ENCODE measurements at places on chromosomes 3 and 15. TPM values are rescaled to one million over a fixed set of nuclear protein-coding genes. Genes with fewer than 3 reads are reported as not detected.
A peak's percentile ranks its signal among the peaks of the same experiment; 100 is the strongest.

Gene TLR9
- total RNA-seq = 0.04 TPM

Gene ECE2
- total RNA-seq = not detected

Gene EXD1
- total RNA-seq = not detected

Gene RFX7
- 15.1 TPM for total RNA-seq

Gene MST1R
- 14.1 TPM for total RNA-seq

GRCh38 chr3:129555616-129556357 is 12.8 kb downstream of the H1-8 start:
- ATAC-seq = no peak

GRCh38 chr3:169869484-169870220 is at the start of gene LRRC31:
TSS of gene LRRC31 (minus strand) at chr3:169869935. CDS start at chr3:169869807, 128 bp downstream.
- no peak for ATAC-seq

DNA sequence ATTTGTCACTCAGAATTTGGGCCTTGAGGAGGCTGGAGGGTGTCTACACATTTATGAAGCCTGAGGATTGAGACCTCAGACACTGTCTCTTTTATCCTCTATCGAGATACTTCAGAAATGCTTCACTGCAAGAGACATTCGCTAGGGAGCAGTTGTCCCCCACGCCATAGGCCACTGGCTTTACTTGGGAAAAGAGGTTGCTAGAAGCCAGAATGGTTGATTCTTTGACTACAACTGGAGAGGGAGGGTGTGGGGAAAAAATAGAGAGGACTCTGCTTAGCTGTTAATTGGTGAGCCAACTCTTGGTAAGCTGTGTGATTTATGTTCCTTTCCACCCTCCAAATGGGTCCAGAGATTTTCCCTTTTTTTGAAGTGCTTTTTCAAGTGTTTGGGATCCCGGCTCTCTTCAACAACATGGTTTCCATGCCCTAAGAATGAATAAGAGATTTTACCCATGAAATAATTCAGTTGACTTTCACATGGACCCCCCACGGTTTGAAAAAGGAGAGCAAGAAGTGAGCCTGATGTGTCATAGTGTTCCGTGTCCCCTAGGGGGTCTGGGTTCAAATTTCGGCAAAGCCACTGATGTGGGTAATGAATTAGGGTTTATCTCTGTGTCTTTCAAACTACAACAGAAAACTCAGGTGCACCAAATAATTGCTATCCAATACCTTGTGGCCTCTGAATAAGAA is 2.7 kb downstream of the BOC start:
- no peak for ATAC-seq

GRCh38 chr15:71109905-71110304 is 5.4 kb upstream of the THSD4 start:
- ATAC-seq = no peak

DNA sequence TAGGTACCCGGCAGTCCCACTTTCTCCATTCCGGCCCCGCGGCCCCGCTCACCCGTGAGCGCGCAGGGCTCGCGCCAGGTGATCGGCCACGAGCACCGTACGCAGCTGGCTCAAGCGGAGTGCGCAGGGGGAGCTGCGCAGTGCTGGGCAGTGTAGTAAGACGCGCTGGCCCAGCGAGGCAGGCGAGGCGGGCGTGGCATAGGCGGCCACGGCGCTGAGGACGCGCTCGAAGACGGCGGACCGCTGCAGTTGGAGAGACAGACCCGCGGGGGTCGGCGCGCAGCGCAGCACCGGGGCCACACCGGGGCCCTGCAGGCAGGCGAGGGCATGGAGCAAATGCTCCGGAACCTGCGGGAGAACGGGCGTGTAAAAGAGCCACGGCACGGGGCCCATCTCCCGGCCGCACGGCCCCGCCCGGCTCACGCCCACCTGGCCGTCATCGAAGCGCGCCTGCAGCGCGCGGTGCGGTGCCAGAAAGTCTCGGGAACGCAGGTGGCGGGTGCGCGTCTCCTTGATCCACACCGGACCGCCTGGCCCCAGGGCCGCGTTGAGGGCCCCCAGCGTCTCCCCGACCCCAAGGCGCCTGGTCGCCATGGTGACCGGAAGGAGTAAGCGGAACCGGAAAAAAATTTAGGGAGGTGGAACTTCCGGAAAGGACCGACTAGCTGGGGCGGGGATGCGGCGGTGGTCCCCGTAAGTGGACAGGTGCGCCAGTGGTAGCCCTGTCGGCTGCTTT is at the start of gene DALRD3:
Gene DALRD3 (minus strand): TSS at position 610 of the 736 bp plus-strand sequence. CDS start 16 bp downstream, at position 594.
- peak; percentile 13 for ATAC-seq

DNA sequence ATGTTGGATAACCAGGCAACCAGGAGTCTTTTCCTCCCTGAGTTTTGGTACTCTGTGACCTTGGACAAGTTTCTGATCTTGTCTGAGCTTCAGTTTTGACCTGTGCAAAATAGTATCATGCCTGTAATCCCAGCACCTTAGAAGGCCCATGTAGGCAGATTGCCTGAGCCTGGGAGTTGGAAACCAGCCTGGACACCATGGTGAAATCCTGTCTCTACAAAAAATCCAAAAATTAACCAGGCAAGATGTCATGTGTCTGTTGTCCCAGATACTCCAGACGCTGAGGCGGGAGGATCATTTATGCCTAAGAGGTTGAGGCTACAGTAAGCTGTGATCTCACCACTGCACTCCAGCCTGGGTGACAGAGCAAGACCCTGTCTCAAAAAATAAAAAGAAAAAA is 114.8 kb downstream of the IL12A start:
- no peak for ATAC-seq

GRCh38 chr3:124084022-124084881 is 92.3 kb upstream of the ROPN1 start:
- no peak for ATAC-seq

DNA sequence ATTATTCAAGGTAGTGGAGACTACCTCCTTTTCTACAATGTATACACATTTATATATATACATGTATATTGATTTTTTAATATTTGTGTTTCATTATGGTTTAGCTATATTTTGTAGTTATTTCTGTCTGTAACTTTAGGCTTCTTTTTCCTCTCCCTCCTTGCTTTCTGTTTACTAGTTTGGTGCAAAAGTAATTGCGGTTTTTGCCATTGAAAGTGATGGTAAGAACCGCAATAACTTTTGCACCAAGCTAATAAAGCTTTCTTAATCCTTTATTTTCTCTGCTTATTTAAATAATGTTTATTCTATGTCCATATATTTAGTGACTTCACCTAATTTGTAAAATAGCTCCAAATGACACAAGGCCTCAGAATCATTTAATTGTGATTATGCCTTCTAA is 195.3 kb upstream of the PLSCR5 start:
- no peak for ATAC-seq

GRCh38 chr3:119898478-119899191 is 116.7 kb downstream of the NR1I2 start:
- no peak for ATAC-seq

DNA sequence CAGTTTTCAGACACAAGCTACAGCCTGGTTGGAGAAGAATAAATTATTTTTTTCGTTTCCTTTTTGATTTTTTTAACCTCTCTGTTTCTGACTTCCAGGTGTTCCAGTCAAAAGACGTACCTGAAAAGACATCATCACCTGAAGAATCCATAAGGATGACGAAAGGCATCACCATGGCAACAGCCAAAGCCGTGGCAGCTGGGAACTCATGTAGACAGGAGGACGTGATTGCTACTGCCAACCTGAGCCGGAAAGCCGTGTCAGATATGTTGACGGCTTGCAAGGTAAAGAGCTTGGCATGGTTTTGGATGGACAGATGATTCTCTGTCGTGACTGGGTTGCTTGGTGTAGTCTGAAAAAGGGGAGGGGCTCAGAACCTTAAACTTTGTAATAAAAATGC is 237.0 kb upstream of the TPM1 start:
- no peak for ATAC-seq

DNA sequence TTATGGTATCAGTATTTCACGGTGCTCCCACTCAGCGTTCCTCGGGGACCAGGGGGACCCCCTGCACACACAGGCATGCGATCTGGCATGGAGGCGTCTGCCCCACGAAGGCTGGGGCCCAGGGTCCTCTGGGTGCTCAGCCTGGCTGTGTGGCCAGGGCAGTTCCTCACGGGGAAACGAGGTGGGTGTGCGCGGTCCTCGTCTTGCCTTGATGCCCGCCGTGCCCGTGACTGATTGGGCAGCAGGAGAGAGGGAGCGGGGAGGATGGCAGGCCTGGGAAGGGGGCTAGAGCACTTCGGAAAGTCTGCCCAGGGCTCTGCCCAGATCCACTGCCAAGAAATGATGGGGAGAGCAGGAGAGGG is 10.9 kb downstream of the LINGO1 start:
- no peak for ATAC-seq

DNA sequence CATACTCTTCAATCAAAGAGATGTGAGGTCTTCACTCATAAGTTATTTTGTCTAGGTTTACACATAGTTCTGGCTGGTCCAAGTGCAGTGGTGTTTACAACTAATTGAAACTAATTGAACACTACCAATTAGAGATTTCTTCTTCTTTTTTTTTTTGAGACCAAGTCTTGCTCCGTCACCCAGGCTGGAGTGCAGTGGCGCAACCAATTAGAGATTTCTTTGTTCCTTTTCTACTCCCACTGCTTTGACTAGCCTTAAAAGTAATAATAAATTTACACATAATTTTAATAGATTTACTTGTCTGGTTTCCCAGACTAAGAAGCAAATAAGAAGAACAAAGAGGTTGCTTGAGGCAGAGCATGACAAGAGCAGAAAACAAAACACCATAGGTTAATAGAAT is 6.7 kb upstream of the DENND6A start:
- no peak for ATAC-seq

- no peak for ATAC-seq
Measured at GRCh38 chr3:136545664-136546268, 206.4 kb downstream of the STAG1 start.

GRCh38 chr15:66502491-66502890 is 2.2 kb downstream of the RPL4 start:
- ATAC-seq = no peak

- no peak for ATAC-seq
Measured at GRCh38 chr3:4821338-4821737, 157.9 kb upstream of the BHLHE40 start.

GRCh38 chr3:113498221-113499005 is 16.5 kb downstream of the SPICE1 start:
- no peak for ATAC-seq
